ENCODE measurements at places on chromosomes 12 and 14.

- DNase-seq, result no peak
These were observed 53.8 kb downstream of the PEBP1 start for GRCh38 chr12:118189741-118190191.

GRCh38 chr12:27619308-27619707 is 76.9 kb upstream of the REP15 start:
- DNase-seq, result no peak

- DNase-seq, result no peak
These were observed 7.5 kb upstream of the CCDC177 start for GRCh38 chr14:69582212-69582611.

DNA sequence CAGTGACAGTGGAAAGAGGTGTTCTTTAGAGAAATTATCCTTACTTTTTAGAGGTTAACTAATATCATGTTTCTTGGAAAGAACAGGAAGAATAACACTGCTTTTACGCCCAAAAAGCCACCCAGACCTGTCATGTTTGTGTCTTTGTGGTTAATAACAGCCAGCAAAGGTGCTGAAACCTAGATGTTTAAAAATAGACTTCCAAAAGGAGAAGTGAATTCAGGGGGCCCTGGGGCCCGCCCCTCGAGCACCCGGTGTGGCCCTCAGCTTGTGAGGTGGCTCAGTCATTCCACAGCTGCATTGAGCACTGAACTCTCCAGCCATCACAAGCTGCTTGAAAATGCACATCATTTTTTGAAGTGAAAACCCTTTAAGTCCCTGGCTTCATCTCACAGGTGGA is 20.8 kb upstream of the AMN start:
- no peak for DNase-seq

DNA sequence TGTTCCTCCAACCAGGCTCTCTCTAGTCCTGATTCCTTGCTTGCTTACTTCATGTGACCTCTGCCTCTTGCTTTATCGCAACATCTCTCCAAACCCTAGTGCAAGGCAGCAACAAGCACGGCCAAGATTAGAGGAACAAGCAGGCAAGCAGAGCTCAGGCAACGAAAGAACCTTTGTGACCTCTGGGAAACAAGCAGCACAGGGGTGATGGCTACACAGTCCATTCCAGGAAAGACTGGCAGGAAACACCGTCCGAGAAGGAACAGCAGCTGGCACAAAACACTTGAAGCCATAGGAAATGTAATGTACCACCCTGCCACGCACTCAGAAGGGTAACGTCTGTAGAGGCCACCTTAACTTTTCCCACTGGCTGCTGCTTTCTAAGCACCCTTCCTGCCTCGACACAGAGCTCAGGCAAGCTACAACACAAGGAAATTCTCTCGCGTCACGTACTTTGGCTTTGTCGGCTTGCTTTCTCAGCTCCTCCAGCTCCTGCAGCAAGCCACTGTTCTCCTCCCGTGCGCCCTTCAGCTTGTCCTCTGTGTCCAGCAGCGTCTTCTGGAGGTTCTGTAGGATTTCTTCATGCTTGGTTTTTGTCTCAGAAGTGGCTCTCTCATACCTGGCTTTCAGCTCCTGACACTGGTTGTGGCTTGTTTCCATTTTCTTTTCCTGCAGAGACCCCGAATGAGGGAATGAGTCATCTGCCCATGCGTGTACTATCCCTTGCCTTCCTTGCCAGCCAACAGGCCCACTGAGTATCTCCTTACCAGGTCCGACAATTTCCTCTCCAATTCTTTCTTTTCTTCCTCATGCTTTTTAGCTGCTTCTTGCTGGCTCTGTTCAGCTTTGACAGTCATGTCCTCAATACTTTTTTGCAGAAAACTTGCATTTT is 61.4 kb upstream of the VPS33A start:
- no peak for DNase-seq

DNA sequence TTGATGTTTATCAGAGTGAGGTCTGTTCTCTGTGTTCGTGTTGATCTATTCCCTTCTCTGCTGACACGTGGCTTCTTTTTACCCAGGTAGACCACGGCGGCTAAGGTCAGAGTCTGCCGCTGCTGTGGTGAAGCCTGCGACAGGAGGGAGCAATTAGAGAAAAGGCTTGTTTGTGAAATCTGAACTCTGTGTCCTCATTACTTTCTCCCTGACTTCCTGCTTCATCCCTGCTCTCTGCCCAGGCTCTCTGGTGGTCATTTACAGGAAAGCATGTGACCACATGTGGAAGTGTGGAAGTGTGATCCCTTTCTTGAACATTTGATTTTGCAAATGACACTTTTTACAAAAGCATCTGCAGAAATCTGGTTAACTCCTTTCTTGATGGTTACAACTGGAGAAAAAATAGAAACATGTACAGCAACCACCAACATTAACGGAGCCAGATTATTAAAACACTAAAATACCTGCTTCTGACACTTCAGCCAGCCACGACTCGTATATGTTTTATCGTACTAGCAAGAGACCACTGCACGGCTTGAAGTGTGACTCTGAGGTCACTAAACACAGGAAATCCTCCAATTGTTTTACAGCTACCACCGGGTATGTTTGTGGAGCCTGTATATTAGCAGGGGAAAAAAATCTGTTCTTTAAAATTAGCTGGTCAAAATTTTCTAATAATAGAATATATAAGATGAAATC is 388.6 kb upstream of the TMPO start:
- no peak for DNase-seq

DNA sequence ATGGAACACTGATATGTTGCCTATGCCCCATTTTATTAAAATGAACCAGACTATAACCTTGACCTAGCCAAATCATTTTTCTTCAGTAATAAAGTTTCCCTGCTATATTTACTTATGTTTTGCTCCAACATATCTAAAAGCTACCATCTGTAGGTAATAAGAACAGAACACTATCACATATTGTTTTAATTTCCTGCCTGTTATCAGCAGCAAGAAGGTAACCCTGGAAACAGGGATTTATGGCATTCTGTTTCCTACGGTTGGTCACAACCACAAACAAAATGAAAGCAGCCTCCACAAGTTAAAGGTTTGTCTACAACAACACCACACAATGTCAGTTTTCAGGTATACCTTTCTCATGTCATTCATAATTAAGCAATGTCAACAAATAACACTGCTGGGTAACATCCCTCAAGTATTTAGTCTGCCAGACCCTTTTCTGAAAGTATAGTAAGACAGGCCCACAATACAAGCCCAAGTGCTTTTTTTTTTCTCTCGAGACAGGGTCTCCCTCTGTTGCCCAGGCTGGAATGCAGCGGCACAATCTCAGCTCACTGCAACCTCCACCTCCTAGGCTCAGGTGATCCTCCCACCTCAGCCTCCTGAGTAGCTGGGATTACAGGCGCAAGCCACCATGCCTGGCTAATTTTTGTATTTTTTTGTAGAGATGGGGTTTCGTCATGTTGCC is 25.5 kb downstream of the GCH1 start:
- no peak for DNase-seq

- DNase-seq, result no peak
These were observed 31.9 kb downstream of the PRICKLE1 start for GRCh38 chr12:42557586-42558172.

DNA sequence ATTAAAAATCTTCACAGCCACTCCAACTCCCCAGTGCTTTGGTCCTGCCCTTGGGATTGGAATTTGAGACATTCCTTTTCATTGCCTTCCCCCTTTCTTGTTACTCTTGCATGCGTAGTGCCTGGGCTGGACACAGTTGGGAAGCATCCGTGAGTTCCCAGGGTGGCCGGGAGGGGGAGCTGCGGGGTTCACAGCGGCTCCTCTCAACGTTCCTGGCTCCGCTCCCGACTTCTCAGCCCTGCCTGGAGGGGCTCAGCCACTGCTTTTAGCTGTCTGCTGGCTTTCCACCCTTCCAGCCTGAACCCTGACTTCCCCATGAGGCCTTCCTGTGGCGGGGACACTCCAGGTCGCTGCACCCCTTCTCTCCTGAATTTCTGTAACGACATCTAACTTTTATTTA is 3.2 kb downstream of the TEX52 start:
- DNase-seq, result peak; percentile 42

DNA sequence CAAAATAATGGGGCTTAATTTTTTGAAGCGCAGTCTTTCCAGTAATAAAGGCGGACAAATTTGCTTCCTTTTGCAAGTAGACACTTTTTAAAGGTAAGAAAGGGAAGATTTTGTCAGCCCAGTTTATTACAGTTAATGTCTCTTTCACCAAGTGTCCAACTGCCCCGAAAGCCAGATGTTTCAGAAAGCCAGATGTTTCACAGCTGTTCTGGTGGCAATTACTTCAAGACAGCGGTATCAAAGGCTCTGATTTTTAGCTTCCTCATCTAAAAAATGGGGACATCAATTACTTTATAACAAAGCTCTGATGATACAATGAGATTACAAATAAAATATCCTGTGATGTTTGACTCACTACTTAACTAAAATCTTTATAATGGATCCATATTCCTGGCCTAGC is 1.0 kb downstream of the WBP11 start:
- DNase-seq, result no peak

- no peak for DNase-seq
These were observed 19.3 kb downstream of the CRADD start for GRCh38 chr12:93696462-93696861.

GRCh38 chr12:113247123-113248050 is 26.1 kb downstream of the TPCN1 start:
- no peak for DNase-seq

GRCh38 chr14:99647411-99647810 is 2.5 kb downstream of the HHIPL1 start:
- no peak for DNase-seq

GRCh38 chr12:129200576-129200975 is 347.3 kb downstream of the GLT1D1 start:
- DNase-seq, result no peak

DNA sequence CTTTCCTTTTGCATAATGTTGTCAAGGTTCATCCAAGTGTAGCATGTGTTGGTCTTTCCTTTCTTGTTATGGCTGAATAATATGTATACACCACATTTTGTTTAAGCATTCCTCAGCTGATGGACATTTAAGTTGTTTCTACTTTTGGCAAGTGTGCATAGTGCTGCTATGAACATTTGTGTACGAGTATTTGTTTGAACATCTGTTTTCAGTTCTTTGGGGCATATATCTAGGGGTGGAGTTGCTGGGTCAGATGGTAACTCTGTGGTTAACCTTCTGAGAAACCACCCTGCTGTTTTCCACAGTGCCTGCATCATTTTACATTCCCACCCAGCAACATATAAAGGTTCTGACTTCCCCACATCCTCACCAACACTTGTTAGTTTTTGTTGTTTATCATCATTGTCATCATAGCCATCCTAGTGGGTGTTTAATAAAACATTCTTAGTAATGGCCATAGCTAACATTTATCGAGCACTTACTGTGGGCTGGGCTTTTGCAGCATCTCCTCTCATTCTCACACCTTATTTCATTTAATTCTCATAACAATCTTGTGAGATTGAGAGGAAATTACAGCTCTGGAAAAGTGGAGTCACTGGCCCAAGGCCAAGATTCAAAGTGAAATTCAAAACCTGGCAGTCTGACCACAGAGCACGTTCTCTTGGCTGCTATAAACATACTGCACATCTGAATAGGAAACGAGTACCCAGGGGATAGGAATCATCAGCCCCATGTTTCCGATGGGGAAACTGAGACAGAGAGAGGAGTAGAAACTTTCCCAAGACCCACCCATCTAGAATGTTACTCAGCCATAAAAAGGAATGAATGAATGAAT is 193.6 kb downstream of the KSR2 start:
- no peak for DNase-seq

GRCh38 chr12:58346032-58346632 is 404.8 kb downstream of the ATP23 start:
- DNase-seq, result no peak

DNA sequence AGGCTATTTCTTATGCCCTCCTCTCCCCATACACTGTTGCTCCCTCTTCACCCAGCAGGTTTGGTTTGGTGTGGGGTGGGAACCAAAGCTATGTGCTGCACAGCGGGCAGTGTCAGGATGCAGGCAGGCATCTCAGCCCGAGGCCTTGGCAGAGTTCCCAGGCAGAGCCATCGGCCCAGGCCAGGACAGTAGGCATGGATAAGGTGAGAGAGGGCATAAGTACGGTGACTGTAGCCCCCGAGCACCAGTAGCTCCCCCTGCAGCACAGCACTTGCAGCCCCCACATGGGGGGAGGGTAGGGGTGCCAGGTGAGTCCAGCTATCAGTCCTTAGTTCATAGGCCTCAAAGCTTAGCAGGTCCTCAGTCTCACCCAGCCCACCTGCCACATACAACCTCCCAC is 7.2 kb downstream of the KLHL33 start:
- DNase-seq, result no peak

GRCh38 chr12:112543751-112544150 is 125.0 kb downstream of the PTPN11 start:
- DNase-seq, result no peak

GRCh38 chr14:91381801-91382670 is 35.6 kb downstream of the CCDC88C start:
- DNase-seq, result no peak

- no peak for DNase-seq
These were observed 27.5 kb downstream of the APOBEC1 start for GRCh38 chr12:7638064-7638759.

- no peak for DNase-seq
These were observed 153.9 kb downstream of the PRKCH start for GRCh38 chr14:61475316-61475715.

- DNase-seq, result no peak
These were observed 120.0 kb upstream of the RPH3A start for GRCh38 chr12:112671564-112671963.

- no peak for DNase-seq
These were observed 120.1 kb downstream of the BMP4 start for GRCh38 chr14:53836551-53836950.

- no peak for DNase-seq
These were observed 202.2 kb downstream of the AEBP2 start for GRCh38 chr12:19641235-19642080.

GRCh38 chr14:105092171-105093037 is 27.2 kb upstream of the GPR132 start:
- DNase-seq, result no peak

- no peak for DNase-seq
These were observed 96.7 kb downstream of the CCER1 start for GRCh38 chr12:90858252-90858651.

GRCh38 chr12:55827806-55828205 is 1.6 kb downstream of the DNAJC14 start:
- DNase-seq, result no peak

GRCh38 chr14:35332517-35333263 is 40.5 kb downstream of the PSMA6 start:
- DNase-seq, result peak; percentile 27

- no peak for DNase-seq
These were observed 31.7 kb downstream of the FGD4 start for GRCh38 chr12:32431025-32431424.

DNA sequence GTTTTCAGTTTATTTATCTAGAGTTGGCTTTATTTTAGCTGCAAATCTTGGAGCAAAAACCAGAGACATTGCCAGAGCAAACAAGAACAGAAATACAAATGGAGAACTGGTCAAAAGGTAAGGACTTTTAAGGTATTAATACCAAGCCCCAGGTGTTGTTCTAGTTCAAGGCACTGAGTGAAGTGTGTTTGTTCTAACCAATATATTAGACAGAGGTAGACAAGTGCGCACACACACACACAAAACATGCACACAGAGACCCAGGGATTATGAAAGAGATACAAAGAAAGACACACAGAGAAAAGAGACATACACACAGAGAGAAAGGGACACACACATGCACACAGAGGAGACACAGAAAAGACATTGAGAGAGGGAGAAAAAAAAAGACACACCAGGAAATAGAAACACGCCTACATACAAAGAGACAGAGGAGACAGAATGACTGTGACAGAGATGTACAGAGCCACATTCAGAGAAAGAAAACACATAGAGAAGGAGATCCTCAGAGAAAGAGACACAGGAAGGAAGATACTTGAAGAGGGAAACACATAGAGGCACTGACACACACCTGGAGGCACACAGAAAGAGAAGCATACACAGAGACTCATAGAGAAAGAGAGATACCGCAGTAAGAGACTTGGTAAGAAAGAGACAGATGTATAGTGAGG is 50.2 kb downstream of the MIPOL1 start:
- DNase-seq, result no peak

All from activated CD4-positive, alpha-beta T cell treated with anti-CD3 and anti-CD28 coated beads, Interleukin-2, amount 50 U/mL, for 4 hours (primary cell).